Natural killer cell treated with Interleukin-12 subunit alpha and Interleukin-12 subunit beta and Interleukin-15 and Interleukin-18, amount 100 ng/mL, for 72 hours (primary cell): ENCODE measurements at places on chromosomes 12 and 14.

GRCh38 chr14:74142523-74142922 lies 57.8 kb downstream of the LIN52 start:
- H3K27me3 ChIP-seq = no peaks in the 10 kb centered on the region
- no peaks in the 10 kb centered on the region for H3K36me3 ChIP-seq
- peaks cover 14% of the 10 kb centered on the region for H3K4me1 ChIP-seq

- no peaks in the 10 kb centered on the region for H3K4me1 ChIP-seq
- no peak overlapping the region for H3K4me3 ChIP-seq
- no peak for DNase-seq
- H3K27me3 ChIP-seq = peaks cover 18% of the 10 kb centered on the region
- peaks cover 9% of the 10 kb centered on the region for H3K36me3 ChIP-seq
These were observed 180.7 kb downstream of the PHLDA1 start for GRCh38 chr12:75850721-75851462.

- no peaks in the 10 kb centered on the region for H3K4me1 ChIP-seq
- no peak for DNase-seq
- H3K27me3 ChIP-seq = no peaks in the 10 kb centered on the region
- H3K27ac ChIP-seq = no peak overlapping the region
- H3K36me3 ChIP-seq = peaks cover 31% of the 10 kb centered on the region
- no peak overlapping the region for H3K4me3 ChIP-seq
These were observed 10.5 kb downstream of the ALKBH2 start for GRCh38 chr12:109082751-109083150.

GRCh38 chr12:106446419-106447092 lies 89.0 kb downstream of the POLR3B start:
- no peak overlapping the region for H3K27ac ChIP-seq
- H3K27me3 ChIP-seq = no peaks in the 10 kb centered on the region
- no peak for DNase-seq
- H3K4me1 ChIP-seq = no peaks in the 10 kb centered on the region
- peaks cover 9% of the 10 kb centered on the region for H3K36me3 ChIP-seq

GRCh38 chr14:66365388-66365787 lies 120.8 kb upstream of the CCDC196 start:
- H3K27ac ChIP-seq = no peak overlapping the region
- H3K36me3 ChIP-seq = no peaks in the 10 kb centered on the region
- H3K4me3 ChIP-seq = no peak overlapping the region
- no peaks in the 10 kb centered on the region for H3K4me1 ChIP-seq

DNA sequence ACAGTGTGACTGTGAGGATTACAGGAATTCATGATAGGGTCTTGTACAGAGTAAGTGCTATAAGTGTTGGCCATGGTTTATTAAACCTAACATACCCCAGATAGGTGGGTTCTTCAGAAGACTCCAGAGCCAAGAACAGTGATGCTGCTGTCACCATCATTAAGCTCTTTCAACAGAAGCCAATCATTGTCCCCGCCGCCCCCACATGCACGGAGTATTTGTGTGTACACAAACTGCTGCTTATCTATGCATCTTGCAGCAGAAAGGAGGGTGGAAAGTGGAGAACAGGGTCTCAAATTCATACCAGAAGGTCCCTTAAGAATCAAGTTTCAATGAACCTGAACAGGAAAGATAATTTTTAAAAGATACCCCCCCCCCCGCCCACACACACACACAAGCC lies 51.2 kb downstream of the TMCC3 start:
- H3K4me1 ChIP-seq = peaks cover 17% of the 10 kb centered on the region
- H3K27ac ChIP-seq = no peak overlapping the region
- no peak overlapping the region for H3K4me3 ChIP-seq
- no peaks in the 10 kb centered on the region for H3K27me3 ChIP-seq
- DNase-seq = no peak

- no peaks in the 10 kb centered on the region for H3K4me1 ChIP-seq
- H3K36me3 ChIP-seq = no peaks in the 10 kb centered on the region
- peaks cover 6% of the 10 kb centered on the region for H3K27me3 ChIP-seq
- DNase-seq = no peak
- H3K27ac ChIP-seq = no peak overlapping the region
- H3K4me3 ChIP-seq = no peak overlapping the region
These were observed 33.1 kb downstream of the KCNA5 start for GRCh38 chr12:5076761-5077160.

- H3K27ac ChIP-seq = peak overlapping the region; percentile 41
- H3K4me3 ChIP-seq = peak overlapping the region; percentile 78
- H3K27me3 ChIP-seq = peaks cover 31% of the 10 kb centered on the region
- DNase-seq = no peak
- H3K36me3 ChIP-seq = no peaks in the 10 kb centered on the region
These were observed 384 bp upstream of the SMUG1 start for GRCh38 chr12:54189198-54189539.

- H3K27me3 ChIP-seq = no peaks in the 10 kb centered on the region
- peak overlapping the region; percentile 98 for H3K27ac ChIP-seq
- peaks cover 68% of the 10 kb centered on the region for H3K4me1 ChIP-seq
- DNase-seq = no peak
- peaks cover 42% of the 10 kb centered on the region for H3K36me3 ChIP-seq
These were observed 75.8 kb downstream of the RIN3 start for GRCh38 chr14:92589213-92589852.

GRCh38 chr12:1481326-1481725 lies 113.1 kb downstream of the FBXL14 start:
- H3K27me3 ChIP-seq = no peaks in the 10 kb centered on the region
- H3K4me3 ChIP-seq = no peak overlapping the region

DNA sequence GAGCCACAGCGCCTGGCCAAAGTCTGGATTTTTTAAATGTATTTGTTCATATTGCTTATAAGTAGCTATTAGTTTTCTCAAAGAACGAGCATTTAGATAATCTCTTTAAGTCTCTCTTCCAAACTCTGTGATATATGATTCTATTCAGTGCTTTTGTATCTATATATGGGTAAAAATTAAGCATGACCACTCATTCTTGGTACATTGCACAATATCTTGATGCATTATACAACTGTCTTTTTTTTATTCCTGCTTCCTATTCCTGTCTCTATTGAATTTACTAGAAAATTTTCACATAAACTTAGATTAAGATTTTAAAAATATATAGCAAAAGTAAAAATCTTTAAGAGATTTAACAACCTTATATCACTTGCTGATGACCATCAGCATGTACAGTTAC lies 29.1 kb downstream of the SOCS2 start:
- no peak overlapping the region for H3K27ac ChIP-seq
- H3K27me3 ChIP-seq = peaks cover 7% of the 10 kb centered on the region
- DNase-seq = no peak
- H3K4me1 ChIP-seq = no peaks in the 10 kb centered on the region
- no peaks in the 10 kb centered on the region for H3K36me3 ChIP-seq

GRCh38 chr14:21455592-21455911 lies 371 bp downstream of the CHD8 start:
- H3K36me3 ChIP-seq = peaks cover 11% of the 10 kb centered on the region
- H3K27ac ChIP-seq = peak overlapping the region; percentile 95
- peaks cover 21% of the 10 kb centered on the region for H3K4me1 ChIP-seq
- no peaks in the 10 kb centered on the region for H3K27me3 ChIP-seq
- H3K4me3 ChIP-seq = peak overlapping the region; percentile 92

GRCh38 chr12:96136161-96136560 lies 58.0 kb upstream of the ELK3 start:
- DNase-seq = no peak
- peaks cover 4% of the 10 kb centered on the region for H3K4me1 ChIP-seq
- peaks cover 17% of the 10 kb centered on the region for H3K27me3 ChIP-seq
- no peak overlapping the region for H3K27ac ChIP-seq

DNA sequence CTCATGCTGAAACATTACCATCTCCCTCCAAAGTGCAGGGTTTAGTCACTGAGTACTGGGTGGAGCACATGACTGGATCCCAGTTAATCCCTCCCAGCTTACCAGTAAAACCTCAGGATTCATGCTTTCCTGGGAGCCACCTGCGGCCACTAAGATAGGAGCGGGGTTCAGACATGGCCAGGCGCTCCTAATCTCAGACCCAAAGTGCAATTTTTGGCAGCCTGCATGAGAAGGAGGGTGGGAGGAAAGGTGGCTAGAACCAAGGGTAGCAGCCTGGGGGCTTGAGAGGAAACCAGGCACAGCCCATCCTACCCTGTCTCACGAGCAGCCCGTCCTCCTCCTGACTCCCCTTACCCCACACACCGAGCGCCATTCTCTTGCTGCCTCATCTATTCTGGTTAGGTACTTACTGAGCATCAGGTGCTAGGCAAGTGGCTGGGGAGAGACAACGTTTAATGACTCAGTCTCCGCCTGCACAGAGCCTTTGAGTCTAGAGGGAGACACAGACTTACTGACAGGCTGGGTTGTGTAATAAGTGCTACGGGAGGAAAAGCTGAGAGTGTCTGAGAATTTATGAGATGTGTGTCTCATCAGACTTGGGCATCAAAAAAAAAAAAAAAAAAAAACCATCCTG lies 9.9 kb downstream of the GPRC5A start:
- no peak for DNase-seq
- H3K27me3 ChIP-seq = peaks cover 40% of the 10 kb centered on the region
- peaks cover 16% of the 10 kb centered on the region for H3K4me1 ChIP-seq
- no peak overlapping the region for H3K4me3 ChIP-seq
- no peak overlapping the region for H3K27ac ChIP-seq
- H3K36me3 ChIP-seq = no peaks in the 10 kb centered on the region

GRCh38 chr12:110338754-110339153 lies 57.7 kb downstream of the ATP2A2 start:
- H3K4me1 ChIP-seq = peaks cover 7% of the 10 kb centered on the region
- no peak for DNase-seq
- H3K4me3 ChIP-seq = no peak overlapping the region
- peaks cover 39% of the 10 kb centered on the region for H3K36me3 ChIP-seq
- no peak overlapping the region for H3K27ac ChIP-seq

DNA sequence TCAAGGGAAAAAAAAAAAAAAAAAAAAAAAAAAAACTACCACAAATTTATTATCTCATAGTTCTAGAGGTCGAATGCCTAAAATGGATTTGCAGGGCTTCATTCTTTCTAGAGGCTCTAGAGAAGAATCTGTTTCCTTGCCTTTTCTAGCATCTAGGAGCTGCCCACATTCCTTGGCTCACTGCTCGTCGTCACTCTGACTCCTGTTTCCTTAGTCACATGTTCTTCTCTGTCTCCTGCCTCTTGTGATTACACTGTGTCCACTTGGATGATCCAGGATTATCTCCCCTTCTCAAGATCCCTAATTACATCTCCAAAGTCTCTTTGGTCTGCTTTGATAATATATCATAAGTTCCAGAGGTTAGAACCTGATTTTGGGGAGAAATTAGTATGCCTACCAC lies 88.7 kb downstream of the HECTD1 start:
- no peaks in the 10 kb centered on the region for H3K4me1 ChIP-seq
- DNase-seq = no peak
- no peak overlapping the region for H3K4me3 ChIP-seq

DNA sequence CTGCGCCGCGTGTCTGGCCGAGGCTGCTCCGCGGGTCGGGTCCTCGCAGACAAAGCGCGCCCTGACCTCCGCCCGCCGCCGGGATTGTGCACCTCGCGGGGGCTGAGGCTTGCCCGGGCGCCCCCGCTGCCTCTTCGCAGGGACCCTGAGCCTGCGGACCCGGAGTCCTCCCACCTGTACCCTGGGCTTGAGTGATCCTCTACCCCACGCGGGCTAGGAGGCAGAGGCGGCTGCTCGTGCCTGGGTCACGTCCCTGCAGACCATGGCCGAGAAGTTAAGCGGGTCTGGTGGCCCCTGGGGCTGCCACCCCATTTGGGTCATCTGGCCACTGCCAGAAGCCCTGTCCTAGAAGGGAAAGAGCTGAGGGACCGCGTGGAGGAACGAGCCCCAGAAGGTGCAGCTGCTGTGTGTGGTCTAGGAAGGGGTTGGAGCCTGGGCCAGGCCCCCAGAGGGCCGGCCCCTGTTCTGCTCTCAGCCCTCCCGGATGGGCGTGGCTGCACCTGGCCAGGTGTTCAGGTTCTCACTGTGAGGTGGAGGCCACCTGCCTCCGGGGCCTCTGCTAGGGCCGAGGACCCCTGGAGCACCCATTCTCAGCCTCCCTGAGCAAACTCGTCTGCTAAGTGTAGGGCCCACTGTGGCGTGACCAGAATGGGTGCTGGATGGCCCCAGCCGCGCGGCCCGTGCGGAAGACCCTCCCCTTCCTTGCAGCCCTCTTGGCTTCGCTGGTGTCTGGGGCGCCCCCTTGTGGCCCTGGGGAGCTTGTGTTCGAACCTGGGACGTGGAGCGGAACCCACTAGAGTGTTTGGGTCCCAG lies 49.6 kb downstream of the LRCOL1 start:
- no peak for DNase-seq
- no peaks in the 10 kb centered on the region for H3K27me3 ChIP-seq
- peaks cover 13% of the 10 kb centered on the region for H3K4me1 ChIP-seq
- H3K4me3 ChIP-seq = peak overlapping the region; percentile 67

DNA sequence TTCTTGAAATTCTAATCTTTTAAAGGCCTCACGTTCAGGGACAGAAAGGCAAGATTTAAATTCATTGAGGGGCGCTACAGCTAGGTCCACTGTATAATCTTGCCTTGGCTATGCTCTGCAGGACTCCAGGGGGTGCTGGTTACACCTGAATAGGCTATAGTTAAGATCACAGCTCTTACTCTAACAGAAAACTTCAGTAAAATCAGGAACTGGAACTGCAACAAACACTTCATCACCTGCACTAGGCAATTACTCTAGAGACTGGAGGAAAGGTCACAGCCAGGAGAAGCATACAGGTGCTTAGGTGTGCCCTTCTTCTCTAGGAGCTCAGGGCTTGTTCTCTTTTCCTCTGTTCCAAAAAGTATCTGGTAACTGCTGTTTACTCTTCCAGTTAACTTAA lies 20.9 kb downstream of the SLCO1C1 start:
- no peak for DNase-seq
- no peak overlapping the region for H3K4me3 ChIP-seq
- H3K27me3 ChIP-seq = no peaks in the 10 kb centered on the region
- no peak overlapping the region for H3K27ac ChIP-seq
- H3K36me3 ChIP-seq = no peaks in the 10 kb centered on the region

GRCh38 chr12:131736446-131737149 lies 25.7 kb downstream of the SFSWAP start:
- no peak for DNase-seq
- H3K27me3 ChIP-seq = no peaks in the 10 kb centered on the region
- H3K36me3 ChIP-seq = peaks cover 11% of the 10 kb centered on the region
- no peak overlapping the region for H3K4me3 ChIP-seq

GRCh38 chr12:64699504-64700115 lies 59.6 kb downstream of the GNS start:
- H3K36me3 ChIP-seq = peaks cover 14% of the 10 kb centered on the region
- H3K4me1 ChIP-seq = peaks cover 35% of the 10 kb centered on the region
- H3K4me3 ChIP-seq = peak overlapping the region; percentile 70
- peak; percentile 73 for DNase-seq
- H3K27ac ChIP-seq = peak overlapping the region; percentile 90
- no peaks in the 10 kb centered on the region for H3K27me3 ChIP-seq

DNA sequence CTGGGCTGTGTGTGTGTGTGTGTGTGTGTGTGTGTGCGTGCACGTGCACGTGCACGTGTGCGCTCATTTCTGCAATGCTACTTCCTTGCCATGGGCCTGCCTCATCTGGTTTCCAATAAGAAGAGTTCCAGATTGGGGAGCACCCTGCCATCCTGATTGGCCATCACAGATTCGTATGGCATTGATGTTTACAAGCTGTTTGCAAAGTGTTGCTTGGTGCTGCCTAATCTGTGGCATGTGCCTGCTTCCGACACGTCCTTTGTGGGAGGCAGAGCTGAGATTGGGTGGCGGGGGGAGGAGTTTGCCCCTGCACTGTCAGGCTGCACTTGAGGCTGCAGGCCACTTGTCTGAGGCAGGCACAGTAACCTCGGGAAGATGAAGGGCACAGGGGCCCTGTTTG lies 39.2 kb downstream of the SAMD4A start:
- H3K4me1 ChIP-seq = peaks cover 6% of the 10 kb centered on the region

GRCh38 chr12:79085106-79085682 lies 220.6 kb downstream of the SYT1 start:
- no peak for DNase-seq
- H3K27ac ChIP-seq = no peak overlapping the region
- H3K4me3 ChIP-seq = no peak overlapping the region

GRCh38 chr12:27330846-27331245 lies 1.8 kb upstream of the BMAL2 start:
- H3K36me3 ChIP-seq = peaks cover 7% of the 10 kb centered on the region
- DNase-seq = no peak
- peak overlapping the region; percentile 74 for H3K4me3 ChIP-seq
- peak overlapping the region; percentile 77 for H3K27ac ChIP-seq
